ENCODE measurements at places on chromosomes 13 and 19. TPM values are rescaled to one million over a fixed set of nuclear protein-coding genes. Genes with fewer than 3 reads are reported as not detected.

DNA sequence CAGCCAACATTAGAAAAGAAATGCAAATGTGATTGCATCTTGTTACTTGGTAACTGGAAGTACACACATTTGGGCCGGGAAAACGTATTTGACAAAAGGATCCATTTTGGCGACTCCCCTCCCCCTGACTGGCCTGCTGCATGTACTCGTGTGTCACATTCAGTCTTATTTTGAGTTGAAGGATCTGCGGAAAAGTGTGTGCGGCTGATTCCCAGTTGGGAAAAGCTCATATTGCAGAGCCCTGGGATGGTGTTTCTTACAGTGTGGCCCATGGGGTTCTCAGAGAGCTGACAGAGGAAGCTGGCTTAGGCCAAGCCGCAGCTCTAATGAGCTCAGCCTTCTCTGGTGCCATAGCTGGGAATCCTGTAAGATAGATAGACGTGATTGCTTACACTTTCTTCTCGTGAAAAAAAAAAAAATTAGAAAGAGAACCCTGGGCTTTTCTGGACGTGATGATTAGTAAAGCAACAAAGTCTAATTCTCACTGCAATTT, 170.3 kb upstream of the ARGLU1 start:
- DNase-seq = no peak

- DNase-seq = peak; percentile 95
Observed at GRCh38 chr19:18046059-18046718, 38.2 kb downstream of the ARRDC2 start.

DNA sequence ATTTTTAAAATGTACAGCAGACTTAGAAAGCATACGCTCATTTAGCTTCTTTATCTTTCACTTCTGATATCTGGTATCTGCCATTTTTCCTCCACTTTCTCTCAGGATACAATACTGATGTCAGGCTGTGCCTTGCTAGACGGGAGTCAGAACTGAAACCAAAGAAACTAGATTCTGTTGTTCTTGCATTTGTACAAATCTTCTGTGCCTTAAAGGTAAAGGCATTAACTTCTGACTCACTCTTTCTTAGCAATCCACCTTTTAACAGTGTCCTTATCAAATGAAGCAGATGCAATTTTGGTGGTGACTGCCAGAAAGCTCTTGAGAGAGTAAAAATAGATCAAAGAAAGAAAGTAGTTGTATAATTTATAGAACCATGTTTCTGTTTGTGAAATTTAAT, 370.4 kb downstream of the PCDH20 start:
- DNase-seq = no peak

DNA sequence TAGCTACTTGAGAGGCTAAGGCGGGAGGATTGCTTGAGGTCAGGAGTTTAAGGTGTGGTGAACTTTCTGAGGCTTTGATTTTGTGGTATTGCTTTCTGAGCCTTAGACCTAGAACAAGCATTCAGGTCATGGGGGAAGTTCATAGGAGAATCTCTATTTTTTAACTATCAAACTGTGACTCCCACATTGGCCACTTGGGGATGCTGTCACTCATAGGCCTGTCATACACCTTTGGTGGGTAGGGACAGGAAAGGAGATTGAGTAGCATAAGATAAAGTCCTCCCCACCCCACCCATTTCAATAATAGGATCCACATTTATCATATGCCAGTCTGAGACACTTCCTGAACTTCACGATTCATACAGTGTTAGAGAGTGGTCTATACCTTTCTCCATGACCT, 41.9 kb upstream of the PSG2 start:
- DNase-seq = no peak

DNA sequence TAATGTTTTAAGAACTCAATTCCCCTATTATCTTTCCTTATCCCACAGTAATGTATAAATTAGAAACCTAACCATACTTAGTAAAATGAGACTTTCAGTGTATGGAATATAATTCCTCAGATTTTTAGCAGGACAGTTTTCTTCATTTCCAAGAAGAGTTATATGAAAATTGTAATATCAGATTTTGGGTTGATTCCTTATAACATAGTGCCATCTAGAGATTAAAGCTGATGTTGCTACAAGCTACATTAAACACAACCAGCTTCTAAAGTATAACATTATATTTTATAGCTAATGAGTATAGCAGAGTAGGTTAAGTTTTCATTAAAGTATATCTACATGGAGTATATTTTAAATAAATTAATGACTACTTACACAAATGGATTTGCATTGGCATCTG, 99.7 kb upstream of the MIR17HG start:
- DNase-seq = no peak

GRCh38 chr19:32200312-32201038, 144.9 kb upstream of the ZNF507 start:
- DNase-seq = no peak

- DNase-seq = no peak
Observed at GRCh38 chr13:44802491-44802890, 186.8 kb downstream of the NUFIP1 start.

DNA sequence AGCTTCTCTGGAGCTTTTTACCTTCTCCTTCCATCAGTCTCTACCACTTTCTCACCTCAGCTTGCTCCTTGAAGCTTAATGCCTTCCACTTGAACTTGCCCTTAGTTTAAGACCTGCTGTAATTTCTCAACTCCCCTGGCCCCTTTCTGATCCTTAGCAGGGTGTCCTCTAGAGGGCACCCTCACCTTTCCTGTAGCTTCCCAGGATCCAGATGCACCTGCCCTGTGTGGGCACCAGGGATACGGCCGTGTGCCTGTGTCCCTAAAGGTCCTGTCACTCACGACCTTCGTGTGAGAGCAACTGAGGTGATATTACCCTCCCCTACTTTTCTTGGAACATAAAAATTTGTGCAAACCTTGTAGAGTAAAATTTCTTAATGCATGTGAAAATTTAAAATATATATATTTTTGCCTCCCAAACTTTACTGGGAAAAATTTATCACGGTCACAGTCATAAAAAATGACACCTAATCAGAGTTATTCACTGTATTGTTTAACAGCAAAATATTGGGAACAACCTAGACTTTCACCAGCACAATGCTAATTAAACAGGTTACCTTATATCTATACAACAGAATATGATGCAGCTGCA, 46.4 kb downstream of the PSG3 start:
- peak; percentile 43 for DNase-seq

- DNase-seq = no peak
Observed at GRCh38 chr19:42242069-42242511, 312 bp downstream of the GSK3A start.

DNA sequence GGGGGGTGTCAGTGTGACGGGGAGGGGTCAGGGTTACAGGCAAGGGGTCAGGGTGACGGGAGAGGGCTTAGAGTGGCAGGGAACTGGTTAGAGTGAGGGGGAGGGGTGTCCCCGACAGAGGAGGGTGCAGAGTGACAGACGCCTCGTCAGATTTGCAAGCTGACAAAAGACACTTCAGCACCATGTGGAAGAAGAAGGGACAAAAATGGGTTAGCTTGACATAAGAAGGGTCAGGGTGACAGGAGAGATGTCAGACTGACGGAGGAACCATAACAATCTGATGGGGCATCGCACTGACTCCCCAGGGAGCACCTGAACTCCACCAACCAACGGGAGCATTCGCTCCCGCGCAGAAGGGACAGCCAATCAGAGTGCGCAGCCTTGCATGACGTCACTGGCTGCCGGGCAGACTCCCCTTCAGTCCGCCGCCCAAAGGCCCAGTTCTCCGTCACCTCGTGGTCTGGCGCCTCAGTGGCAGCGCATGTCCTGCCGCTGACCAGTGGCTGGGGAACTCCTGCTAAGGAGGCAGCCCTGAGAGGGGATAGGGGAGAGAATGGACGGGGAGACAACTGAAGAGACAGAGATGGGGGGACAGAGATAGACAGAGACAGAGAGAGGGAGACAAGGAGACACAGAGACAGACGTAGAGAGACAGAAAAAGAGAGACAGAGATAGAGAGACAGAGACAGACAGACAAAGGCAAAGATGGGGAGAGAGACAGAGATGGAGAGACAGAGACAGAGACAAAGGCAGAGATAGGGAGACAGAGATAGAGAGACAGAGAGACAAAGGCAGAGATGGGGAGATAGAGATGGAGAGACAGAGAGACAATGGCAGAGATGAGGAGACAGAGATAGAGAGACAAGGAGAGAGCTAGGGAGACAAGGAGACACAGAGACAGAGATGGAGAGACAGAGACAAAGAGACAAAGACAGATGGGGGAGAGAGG, 30.2 kb downstream of the C19orf81 start:
- DNase-seq = peak; percentile 92

DNA sequence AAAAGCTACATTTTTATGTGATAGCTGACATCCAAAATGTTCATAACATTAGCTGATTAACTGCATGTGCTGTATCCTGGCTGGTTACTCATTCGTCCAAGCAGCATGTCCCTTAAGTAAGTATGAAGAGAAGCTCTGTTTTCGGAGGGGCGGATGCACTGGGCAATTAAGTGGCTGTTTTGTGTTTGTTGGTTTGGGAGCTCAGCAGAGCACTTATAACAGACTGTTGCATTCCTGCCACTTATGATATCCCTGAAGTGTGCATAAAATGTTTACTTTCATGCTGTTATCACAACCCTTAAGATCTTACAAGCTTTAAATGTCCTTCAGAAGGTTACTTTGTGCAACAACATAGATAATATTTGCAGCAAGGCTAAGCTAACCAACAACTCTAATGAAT, 264.1 kb downstream of the NALCN start:
- DNase-seq = no peak

JSRP1 gene
- 1.6 TPM for total RNA-seq

All from Daoy (cell line).